ENCODE measurements at places on chromosomes 13 and 19. TPM values are rescaled to one million over a fixed set of nuclear protein-coding genes. Genes with fewer than 3 reads are reported as not detected.

DNA sequence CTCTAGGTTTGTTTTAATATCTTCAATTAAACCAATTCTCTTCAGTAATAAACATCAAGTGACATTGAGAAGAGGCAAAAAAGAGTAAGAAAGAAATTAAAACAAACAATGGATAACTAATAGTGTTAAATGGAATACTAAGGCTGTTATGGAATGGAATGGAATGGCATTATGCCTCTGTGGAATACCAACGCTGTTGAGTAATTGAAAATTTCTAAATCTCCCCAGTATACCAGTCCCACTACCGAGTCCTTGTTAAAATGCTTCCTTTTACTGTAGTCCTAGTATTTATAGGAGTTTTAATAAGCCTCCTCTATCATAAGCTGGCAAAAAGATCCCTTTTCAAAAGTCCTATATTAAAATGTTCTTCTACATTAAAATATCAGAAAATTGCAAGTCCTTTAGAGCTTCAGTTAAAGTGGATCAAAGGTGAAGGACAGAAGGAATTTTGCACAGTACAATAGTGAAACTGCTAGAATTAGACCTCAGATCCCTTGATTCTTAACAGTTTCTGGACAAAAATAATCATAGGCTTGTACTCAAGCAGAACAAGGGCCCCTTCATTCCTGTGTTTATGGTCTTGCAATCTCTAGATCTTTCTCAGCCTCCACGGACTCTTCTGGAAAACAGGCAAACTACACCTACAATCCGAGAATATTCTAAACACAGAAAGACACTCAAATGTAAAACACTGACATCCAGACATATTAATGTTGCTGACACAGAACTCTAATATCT, 128.2 kb downstream of the PCDH9 start:
- DNase-seq: no peak
- no peak overlapping the region for H3K27ac ChIP-seq
- no peaks in the 10 kb centered on the region for H3K36me3 ChIP-seq
- no peak overlapping the region for H3K4me3 ChIP-seq

The AZU1 gene
- not detected for total RNA-seq

The ZNF534 gene
- total RNA-seq: 0.25 TPM

The FFAR2 gene
- not detected for total RNA-seq

The PDX1 gene
- not detected for total RNA-seq

Data from GM23248 (cell line).